ENCODE measurements at places on chromosomes 11 and 22.

DNA sequence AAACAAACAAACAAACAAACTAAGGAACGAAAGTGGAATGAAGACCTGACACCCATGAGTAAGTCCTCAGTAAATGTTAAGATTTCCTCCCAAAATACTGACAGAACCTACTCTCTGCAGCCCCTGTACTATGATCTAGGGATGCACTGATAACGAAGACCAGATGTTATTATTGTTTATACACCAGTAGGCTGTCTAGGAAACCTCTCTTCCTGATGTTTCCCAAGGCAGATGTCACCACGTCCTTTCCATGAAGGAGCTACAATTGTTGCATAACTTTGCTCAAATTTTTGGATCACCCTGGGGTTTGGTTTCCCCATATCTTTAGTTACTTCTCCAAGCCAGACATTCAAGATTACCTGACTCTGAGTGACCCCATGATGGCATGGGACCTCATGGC lies 340.7 kb downstream of the MIAT start:
- DNase-seq, result no peak

- no peak for DNase-seq
Measured at GRCh38 chr11:42170601-42171000, 711.1 kb upstream of the LRRC4C start.

DNA sequence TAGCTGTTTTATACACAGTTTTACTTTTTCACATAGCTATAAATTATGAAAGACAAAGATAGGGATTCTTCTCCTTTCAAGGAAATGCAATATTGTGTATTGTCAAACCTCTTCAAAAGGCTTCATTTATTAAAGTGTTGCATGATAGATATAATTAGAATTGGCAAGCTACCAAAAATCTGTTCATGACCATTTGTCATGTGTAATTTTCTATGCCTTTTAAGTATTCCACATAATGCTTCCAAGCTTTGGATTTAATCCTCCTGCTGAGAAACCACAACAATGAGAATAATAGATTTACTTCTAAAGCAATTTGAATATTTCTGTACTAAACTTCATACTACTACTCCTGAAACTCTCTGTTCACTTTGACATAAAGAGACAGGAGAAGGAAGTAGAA lies 403.2 kb upstream of the CCDC179 start:
- no peak for DNase-seq

GRCh38 chr11:60241786-60242185 lies 1.2 kb downstream of the MS4A4E start:
- DNase-seq, result no peak
